ENCODE measurements at places on chromosomes 16 and 17. TPM values are rescaled to one million over a fixed set of nuclear protein-coding genes. Genes with fewer than 3 reads are reported as not detected.

GRCh38 chr17:74446551-74447500 lies 14.9 kb downstream of the GPRC5C start:
- H3K4me1 ChIP-seq: peaks cover 26% of the 10 kb centered on the region
- peaks cover 6% of the 10 kb centered on the region for H3K36me3 ChIP-seq
- H3K4me3 ChIP-seq: no peak overlapping the region
- H3K27me3 ChIP-seq: no peaks in the 10 kb centered on the region
- no peak for DNase-seq

DNA sequence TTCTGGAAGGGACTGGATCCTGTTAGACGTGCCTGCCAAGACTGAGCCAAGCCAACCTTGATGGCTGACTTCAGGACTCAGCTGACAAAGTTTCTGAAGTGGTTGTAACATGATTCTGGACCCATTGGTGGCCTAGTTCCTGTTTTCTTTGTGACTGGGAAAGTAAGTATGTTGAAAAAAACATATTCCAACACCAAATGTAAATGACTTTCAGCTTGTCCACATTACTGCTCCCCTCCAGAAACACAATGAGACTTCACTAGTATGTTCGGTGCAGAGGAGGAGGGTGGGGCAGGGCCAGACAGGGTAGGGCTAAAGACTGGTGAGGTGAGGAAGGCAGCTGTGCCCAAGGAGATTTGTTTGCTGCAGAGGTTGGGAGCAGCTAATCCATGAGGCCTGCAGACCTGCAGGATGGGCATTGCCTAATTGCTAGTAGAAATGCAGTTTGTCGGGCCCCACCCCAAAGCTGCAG lies 26.4 kb downstream of the NMT1 start:
- H3K4me3 ChIP-seq: no peak overlapping the region
- H3K27ac ChIP-seq: no peak overlapping the region
- DNase-seq: no peak
- H3K36me3 ChIP-seq: peaks cover 58% of the 10 kb centered on the region
- peaks cover 14% of the 10 kb centered on the region for H3K4me1 ChIP-seq

GRCh38 chr17:66378296-66378695 lies 75.9 kb downstream of the PRKCA start:
- H3K27me3 ChIP-seq: no peaks in the 10 kb centered on the region
- no peak for DNase-seq
- H3K27ac ChIP-seq: no peak overlapping the region

- H3K27me3 ChIP-seq: no peaks in the 10 kb centered on the region
- H3K4me3 ChIP-seq: no peak overlapping the region
- DNase-seq: no peak
- no peaks in the 10 kb centered on the region for H3K36me3 ChIP-seq
- peaks cover 16% of the 10 kb centered on the region for H3K4me1 ChIP-seq
- no peak overlapping the region for H3K27ac ChIP-seq
Measured at GRCh38 chr17:50935221-50935995, 69.3 kb upstream of the TOB1 start.

GRCh38 chr16:3675601-3676130 lies 21.2 kb downstream of the DNASE1 start:
- no peak overlapping the region for H3K4me3 ChIP-seq
- no peak overlapping the region for H3K27ac ChIP-seq
- peaks cover 53% of the 10 kb centered on the region for H3K36me3 ChIP-seq
- DNase-seq: no peak

DNA sequence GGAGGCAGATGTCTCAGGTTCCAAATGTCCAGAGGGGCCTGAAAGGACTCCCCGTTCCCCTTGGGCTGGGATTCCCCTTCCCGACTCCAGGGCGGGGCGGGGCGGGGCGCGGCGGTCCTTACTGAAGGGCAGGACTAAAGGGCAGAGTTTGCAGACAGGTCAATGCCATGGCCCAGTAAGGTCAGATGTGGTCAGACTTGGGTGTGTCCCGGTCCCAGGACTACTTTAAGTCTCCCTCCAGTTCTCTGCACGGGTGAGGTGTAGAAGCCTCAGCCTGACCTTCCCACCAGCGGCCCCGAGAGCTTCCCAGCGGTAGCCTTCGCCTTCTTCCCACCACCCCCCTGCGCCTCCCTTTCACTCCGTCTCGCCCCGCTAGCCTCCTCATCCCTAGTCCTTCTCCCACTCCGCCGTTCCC lies 532 bp downstream of the KDM6B start:
- peaks cover 58% of the 10 kb centered on the region for H3K4me1 ChIP-seq
- no peak for DNase-seq
- peak overlapping the region; percentile 82 for H3K4me3 ChIP-seq
- H3K27me3 ChIP-seq: no peaks in the 10 kb centered on the region

DNA sequence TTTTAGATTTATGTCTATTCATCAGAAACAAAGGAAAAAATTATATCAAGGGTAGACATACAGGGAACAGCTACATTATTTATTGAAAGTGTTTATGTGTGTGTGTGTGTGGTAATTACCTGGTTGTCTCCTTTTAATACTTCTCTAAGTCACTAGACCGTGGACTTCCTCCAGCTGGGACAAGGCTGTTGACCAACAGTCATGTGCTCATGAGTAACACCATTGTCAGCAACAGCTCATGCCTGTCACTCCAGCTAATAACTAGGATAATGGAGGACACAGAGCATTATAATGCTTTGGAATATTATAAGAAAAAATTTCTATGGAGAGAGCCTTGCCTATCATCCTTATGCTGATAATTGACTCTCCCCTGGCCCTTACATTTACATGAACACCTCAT lies 125.3 kb upstream of the SALL1 start:
- DNase-seq: no peak
- no peak overlapping the region for H3K4me3 ChIP-seq
- no peaks in the 10 kb centered on the region for H3K27me3 ChIP-seq
- no peaks in the 10 kb centered on the region for H3K36me3 ChIP-seq
- H3K27ac ChIP-seq: no peak overlapping the region

GRCh38 chr16:61324044-61324443 lies 712.2 kb downstream of the CDH8 start:
- H3K36me3 ChIP-seq: no peaks in the 10 kb centered on the region
- no peaks in the 10 kb centered on the region for H3K4me1 ChIP-seq
- H3K4me3 ChIP-seq: no peak overlapping the region

GRCh38 chr16:49060728-49061127 lies 220.9 kb downstream of the CBLN1 start:
- no peaks in the 10 kb centered on the region for H3K4me1 ChIP-seq
- peaks cover 57% of the 10 kb centered on the region for H3K27me3 ChIP-seq
- no peaks in the 10 kb centered on the region for H3K36me3 ChIP-seq
- H3K4me3 ChIP-seq: no peak overlapping the region
- H3K27ac ChIP-seq: no peak overlapping the region

- no peak for DNase-seq
- no peak overlapping the region for H3K27ac ChIP-seq
- H3K27me3 ChIP-seq: no peaks in the 10 kb centered on the region
- H3K4me1 ChIP-seq: no peaks in the 10 kb centered on the region
Measured at GRCh38 chr17:39416141-39416540, 14.7 kb upstream of the FBXL20 start.

- no peak for DNase-seq
- no peak overlapping the region for H3K27ac ChIP-seq
- peaks cover 3% of the 10 kb centered on the region for H3K4me1 ChIP-seq
- no peaks in the 10 kb centered on the region for H3K36me3 ChIP-seq
- no peaks in the 10 kb centered on the region for H3K27me3 ChIP-seq
Measured at GRCh38 chr16:57541754-57542435, 548 bp upstream of the ADGRG5 start.

DNA sequence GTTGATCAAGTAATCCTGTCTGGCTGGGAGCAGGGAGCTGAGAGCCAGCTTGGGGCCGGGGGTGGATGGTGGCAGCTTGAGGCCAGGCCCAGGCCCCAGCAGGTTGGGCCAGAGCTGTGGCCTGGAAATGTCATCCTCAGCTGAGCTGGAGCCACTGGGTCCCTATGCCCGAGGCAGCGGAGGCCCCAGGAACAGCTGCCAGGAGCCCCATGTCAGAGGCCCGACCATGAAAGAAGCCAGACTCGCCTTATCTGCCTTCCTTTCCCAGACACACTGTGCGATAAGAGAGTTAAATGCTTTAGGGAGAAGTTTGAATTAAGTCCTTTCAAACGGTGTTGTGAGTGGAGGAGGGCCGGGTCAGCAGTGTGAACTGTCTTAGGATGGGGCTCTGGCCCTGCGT lies 3.5 kb downstream of the SMTNL2 start:
- H3K4me1 ChIP-seq: peaks cover 8% of the 10 kb centered on the region
- H3K27ac ChIP-seq: no peak overlapping the region
- DNase-seq: no peak
- H3K36me3 ChIP-seq: no peaks in the 10 kb centered on the region

- DNase-seq: no peak
- H3K4me1 ChIP-seq: no peaks in the 10 kb centered on the region
- H3K27ac ChIP-seq: no peak overlapping the region
- no peaks in the 10 kb centered on the region for H3K36me3 ChIP-seq
Measured at GRCh38 chr17:15744885-15745284, 12.8 kb downstream of the TBC1D26 start.

DNA sequence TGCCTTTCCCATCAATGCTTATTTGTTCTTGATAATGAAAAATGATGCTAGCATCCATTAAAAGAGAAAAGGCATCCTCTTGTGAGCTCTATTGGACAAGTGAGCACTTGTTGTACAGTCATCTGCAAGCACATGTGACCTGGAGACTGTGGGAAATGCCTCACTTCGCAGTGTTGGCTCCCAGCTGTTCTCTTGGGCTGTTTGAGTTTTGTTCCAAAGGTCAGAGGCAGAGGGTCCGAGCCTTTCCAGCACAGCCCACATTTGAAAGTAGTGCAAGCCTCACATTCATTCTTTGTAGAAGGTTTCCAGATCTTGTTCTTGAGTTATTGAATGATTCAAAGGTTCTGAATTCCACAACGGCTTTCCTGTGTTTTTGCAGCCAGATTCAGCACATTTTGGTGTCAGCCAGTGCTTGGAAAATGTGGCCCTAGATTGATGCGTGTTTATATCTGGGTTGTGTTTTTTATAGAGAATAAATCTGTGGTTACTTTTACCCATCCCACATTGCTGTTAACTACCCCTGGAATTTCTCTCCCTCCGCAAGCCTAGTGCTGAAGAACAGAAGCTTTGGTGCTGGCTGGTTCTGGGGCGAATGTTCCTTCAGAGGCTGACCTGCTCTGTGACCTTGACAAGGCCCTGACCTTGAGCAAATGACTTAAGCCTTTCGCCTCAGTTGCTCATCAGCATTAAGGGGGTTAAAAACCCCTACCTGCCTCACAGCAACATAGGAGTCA lies 49.8 kb downstream of the CDH1 start:
- no peaks in the 10 kb centered on the region for H3K36me3 ChIP-seq
- no peak overlapping the region for H3K27ac ChIP-seq
- no peak for DNase-seq

GRCh38 chr17:5809580-5810188 lies 225.4 kb upstream of the NLRP1 start:
- no peak overlapping the region for H3K4me3 ChIP-seq
- H3K4me1 ChIP-seq: no peaks in the 10 kb centered on the region
- no peak overlapping the region for H3K27ac ChIP-seq
- no peaks in the 10 kb centered on the region for H3K36me3 ChIP-seq

GRCh38 chr17:66715745-66716156 lies 119.2 kb upstream of the CACNG5 start:
- no peak overlapping the region for H3K4me3 ChIP-seq
- H3K36me3 ChIP-seq: no peaks in the 10 kb centered on the region
- H3K4me1 ChIP-seq: peaks cover 18% of the 10 kb centered on the region
- no peak overlapping the region for H3K27ac ChIP-seq

GRCh38 chr16:88886845-88887521 lies 20.5 kb upstream of the PABPN1L start:
- no peak overlapping the region for H3K4me3 ChIP-seq
- H3K4me1 ChIP-seq: peaks cover 22% of the 10 kb centered on the region
- DNase-seq: no peak
- 0 out of 2 replicates have a peak, but pooled peaks cover 6% of the 10 kb centered on the region for H3K36me3 ChIP-seq

GRCh38 chr17:17836818-17837379 lies at the start of gene SREBF1:
SREBF1 (minus strand) TSS chr17:17836986; CDS start chr17:17836817, 169 bp downstream.
- H3K36me3 ChIP-seq: peaks cover 25% of the 10 kb centered on the region
- H3K27ac ChIP-seq: peak within 1 kb of the TSS; percentile 98
- DNase-seq: no peak
- H3K4me1 ChIP-seq: peaks cover 84% of the 10 kb centered on the region

Gene FOXN1
- total RNA-seq: not detected

Gene SPATA32
- total RNA-seq: 0.15 TPM

Gene MYH1
- total RNA-seq: not detected

Gene HOXB1
- total RNA-seq: not detected

Gene DNAAF8
- total RNA-seq: 1.0 TPM

Gene ADGRG1
- total RNA-seq: 36.4 TPM

Gene SLC9A5
- total RNA-seq: 5.6 TPM

Gene KRT33B
- not detected for total RNA-seq

Gene NPB
- total RNA-seq: 1.2 TPM

Measured in HCT116 (cell line).